ENCODE measurements at places on chromosomes 7 and 10.
A peak's percentile ranks its signal among the peaks of the same experiment; 100 is the strongest.

DNA sequence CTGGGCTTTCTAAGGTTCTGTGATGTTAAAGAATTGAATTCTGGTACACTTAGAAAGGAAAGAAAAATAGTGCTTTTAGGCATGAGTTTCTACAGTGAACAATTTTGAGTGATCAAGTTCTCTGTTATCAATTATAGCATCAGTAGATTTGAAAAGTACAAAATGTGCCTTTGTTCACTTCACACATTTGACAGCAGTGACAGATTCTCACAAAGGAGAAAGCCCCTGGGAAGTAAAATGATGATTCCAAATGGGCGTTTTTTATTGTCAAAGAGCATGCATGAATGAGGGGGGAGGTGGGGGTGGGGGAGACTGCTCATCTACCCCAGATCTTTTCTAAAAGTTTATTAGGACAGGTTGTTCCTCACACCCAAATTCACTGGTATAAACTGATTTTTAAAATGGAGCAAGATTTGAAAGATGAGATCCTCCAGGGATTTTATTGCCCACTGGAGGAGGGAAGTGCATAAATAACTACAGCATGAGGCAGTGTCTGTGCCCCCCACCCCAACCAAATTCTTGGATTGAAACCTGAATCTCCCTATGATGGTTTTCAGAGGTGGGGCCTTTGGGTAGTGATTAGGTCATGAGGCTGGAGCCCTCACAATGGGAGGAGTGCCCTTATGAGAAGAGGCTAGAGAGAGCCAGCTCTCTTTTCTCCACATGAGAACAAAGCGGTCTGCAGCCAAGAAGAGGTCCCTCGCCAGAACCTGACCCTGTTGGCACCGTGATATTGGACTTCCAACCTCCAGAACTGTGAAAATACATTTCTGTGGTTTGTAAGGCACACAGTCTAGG, 79.5 kb downstream of the AOAH start:
- DNase-seq: no peak

DNA sequence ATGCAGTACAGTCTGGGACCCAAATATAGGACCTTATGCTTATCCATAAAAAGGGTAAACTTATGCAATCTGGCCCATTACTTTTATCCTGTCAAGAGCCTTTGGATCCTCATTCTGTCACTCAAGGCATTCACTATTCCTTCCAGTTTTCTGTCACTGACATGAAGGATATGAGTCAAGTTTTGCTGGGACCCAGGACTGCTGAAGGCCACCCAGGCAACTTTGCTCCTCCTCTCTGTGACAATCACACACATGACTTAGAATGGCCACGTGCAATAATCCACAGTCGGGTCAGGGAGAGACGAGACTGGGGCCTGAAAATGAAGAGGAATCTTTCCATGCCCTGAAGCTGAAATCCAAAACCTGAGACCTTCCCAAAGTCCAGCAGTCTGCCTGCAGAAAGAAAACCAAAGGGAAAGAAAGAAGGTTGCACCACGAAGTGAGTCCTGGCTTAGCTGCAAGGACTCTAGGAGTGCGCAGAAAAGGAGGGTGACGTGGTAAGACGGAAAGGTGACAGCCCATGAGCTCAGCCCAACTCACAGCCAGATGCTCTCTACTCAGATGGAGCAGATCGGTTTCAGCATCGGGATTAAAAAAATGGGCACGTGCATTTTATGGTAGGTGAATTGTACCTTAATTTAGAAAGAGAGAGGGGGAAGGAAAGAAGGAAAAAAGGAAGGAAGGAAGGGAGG, 67.2 kb downstream of the VOPP1 start:
- no peak for DNase-seq

- DNase-seq: no peak
Observed at GRCh38 chr7:87226495-87226894, 7.0 kb upstream of the TMEM243 start.

- DNase-seq: no peak
Observed at GRCh38 chr7:1408466-1408865, 50.8 kb downstream of the MICALL2 start.

DNA sequence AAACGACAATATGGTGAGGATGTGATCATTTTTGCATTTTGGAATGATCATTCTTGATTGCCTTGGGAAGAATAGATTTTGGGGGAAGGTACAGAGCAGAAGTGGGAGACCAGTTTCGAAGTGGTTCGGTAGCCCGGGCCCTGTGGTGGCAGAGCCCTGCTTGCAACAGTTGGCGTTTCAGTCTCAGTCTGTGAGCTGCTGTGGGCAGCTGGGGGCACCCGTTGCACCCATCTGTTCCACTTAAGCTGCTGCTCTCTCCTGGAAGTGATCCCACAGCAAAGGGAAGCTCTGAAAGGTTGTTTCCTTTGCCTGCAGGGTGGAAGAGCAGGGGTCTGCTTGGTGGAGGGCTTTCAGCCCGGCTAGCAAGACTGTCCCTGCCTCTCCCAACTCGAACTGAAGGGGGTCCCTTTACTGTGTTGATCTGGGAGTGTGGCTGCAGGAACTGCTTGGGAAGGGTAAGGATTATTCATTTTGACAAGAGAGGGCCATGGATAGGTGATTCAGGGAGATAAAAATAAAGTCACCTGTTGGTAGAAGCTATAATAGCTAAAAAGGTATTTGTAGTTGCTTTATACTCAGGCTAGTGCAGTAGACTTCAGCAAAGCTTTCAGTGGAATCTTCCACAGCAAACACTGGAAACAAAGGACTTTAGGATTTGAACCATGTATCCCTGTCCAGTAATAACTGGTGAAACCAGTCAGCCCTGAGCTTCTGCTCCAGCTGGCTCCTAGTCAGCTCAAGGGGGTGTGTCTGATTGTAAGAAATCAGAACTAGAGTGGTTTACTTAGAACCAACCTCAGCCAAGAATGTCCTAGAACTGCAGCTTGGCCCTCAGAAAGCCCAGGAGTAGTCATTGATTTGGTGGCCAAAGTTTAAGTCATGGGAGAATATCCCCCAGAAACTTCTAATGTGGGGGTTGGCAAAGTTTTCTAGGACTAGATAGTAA, 53.1 kb upstream of the PDCD4 start:
- no peak for DNase-seq

GRCh38 chr7:22758576-22758975, 31.6 kb downstream of the IL6 start:
- no peak for DNase-seq

- no peak for DNase-seq
Observed at GRCh38 chr7:131203291-131203976, 124.2 kb upstream of the MKLN1 start.

- DNase-seq: no peak
Observed at GRCh38 chr10:42987575-42987974, 89.3 kb upstream of the RET start.

- DNase-seq: no peak
Observed at GRCh38 chr7:38244516-38244915, 28.9 kb downstream of the TARP start.

- DNase-seq: no peak
Observed at GRCh38 chr7:76233538-76234281, 32.0 kb downstream of the SRRM3 start.

- DNase-seq: no peak
Observed at GRCh38 chr7:130989101-130989795, 255.2 kb upstream of the KLF14 start.

DNA sequence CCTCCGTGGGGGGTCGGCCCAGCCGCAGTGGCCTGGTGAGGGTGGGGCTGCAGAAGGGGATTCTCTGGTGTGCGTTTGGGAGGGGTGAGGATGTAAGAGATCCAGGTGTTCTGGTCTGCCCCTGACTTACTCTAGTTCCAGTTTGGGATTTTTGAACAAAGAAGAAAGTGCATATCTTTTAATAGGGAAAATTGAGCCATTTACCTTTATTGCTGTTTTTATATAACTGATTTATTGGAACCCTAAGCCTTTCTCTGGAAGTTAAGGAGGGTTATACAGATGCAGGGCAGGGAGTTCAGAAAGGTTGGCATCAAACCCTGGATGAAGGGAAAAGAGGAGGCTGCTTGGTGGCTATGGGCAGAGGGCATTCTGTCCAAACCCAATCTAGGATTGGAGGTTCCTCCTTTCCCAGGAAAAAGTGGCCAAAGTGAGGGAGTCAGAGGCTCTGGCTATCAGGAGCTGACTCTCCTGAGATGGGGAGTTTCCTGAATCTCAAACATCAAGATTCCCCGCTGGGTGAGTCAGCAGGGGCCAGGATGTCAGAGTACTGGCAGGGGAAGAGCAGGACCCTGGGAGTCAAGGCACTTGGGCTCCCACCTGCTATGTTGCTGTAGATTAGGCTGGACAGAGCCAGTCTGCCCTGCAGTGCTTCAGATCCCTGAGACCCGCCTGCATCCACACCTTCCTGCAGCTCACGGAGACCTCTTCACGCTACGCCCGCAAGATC, 67.5 kb downstream of the CLIP2 start:
- DNase-seq: no peak

DNA sequence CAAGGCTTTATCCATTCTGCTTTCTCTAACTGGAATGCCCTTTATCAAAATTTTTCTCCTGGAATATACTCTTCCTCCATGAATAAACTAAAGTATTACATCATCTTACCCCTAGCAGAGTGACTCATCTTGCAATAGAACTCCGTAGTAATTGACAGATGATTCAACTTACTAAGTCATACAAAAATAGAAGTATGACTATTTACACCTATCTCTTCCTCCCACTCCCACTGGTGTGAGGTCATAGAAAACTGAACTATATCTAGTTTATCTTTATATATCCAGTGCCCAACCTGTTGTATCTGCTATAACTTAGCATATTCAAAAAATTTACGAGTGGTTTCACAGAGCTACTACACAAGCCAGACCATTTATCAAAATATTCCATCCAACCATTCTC, 26.1 kb downstream of the ABCB1 start:
- DNase-seq: no peak

DNA sequence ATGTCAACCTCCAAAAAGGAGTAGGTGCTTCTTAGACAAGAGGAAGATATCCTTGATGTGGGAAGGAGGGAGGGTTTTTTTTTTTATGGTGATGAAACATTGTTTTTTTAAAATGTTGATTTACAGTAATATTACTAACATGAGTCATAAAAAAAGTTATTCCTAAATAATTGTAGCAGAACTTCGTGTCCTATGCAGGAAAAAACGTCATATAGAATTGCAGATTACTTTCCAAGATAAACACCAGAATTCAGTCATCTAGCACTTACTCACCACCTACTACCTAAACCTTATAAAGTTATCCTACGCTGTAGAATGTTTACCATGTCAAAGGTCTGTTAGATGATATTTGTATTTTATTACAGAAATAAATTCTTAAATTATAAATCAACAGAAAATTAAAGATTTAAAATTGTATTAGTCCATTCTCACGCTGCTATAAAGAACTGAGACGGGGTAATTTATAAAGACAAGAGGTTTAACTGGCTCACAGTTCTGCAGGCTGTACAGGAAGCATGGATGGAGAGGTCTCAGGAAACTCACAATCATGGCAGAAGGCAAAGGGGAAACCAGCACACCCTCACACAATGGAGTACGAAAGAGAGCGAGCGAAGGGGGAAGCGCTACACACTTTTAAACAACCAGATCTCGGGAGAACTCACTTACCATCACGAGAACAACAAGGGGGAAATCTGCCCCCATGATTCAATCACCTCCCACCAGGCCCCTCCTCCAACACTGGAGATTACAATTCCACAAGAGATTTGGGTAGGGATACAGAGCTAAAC, 105.2 kb upstream of the NEBL start:
- no peak for DNase-seq

DNA sequence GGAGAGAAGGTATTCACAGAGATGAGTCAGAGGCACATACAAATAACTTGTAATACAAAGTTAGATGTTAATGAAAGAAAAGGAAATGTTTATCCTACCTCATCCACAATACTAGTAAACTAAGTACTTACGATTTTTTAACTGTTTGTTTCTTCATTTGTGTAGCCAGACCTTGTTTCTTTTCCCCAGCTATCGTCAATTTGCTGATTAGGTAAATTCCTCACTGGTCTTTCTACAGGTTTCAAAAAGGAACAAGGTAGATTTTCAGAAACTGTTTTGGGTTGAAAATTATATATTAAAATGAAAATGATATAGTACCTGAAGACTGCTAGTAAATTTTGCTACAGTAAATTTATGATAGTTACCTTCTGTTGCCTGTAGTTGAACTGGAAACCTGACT, 56.6 kb downstream of the PON1 start:
- no peak for DNase-seq

GRCh38 chr7:35617041-35617440, 77.9 kb downstream of the HERPUD2 start:
- DNase-seq: no peak

DNA sequence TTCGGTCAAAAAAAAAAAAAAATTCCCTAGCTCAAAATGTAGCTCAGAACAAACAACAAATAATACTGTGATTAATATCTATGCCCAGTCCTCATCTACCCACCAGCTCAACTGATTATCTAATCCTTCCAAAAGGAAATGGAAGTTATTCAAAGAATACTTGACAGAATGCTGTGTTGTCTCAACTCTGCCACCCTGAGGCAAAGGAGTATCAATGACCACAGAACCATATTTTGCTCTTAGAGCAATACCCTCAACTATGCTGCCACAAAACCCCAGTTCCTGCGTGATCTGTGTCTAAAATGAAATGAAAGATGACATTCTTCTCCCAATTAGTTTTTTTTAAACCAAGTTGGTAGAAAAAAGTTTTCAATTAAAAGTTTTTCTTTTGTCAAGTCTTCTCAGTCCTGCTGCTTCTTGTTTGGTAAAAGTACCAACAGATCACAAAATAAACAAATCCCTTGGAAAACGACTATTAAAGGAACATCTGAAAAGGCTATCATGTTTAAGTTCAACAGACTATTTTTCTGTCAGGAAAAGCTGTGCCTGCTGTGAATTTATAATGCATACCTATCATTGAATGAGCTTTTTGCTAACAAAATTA, 21.6 kb downstream of the RBM28 start:
- DNase-seq: peak; percentile 13

DNA sequence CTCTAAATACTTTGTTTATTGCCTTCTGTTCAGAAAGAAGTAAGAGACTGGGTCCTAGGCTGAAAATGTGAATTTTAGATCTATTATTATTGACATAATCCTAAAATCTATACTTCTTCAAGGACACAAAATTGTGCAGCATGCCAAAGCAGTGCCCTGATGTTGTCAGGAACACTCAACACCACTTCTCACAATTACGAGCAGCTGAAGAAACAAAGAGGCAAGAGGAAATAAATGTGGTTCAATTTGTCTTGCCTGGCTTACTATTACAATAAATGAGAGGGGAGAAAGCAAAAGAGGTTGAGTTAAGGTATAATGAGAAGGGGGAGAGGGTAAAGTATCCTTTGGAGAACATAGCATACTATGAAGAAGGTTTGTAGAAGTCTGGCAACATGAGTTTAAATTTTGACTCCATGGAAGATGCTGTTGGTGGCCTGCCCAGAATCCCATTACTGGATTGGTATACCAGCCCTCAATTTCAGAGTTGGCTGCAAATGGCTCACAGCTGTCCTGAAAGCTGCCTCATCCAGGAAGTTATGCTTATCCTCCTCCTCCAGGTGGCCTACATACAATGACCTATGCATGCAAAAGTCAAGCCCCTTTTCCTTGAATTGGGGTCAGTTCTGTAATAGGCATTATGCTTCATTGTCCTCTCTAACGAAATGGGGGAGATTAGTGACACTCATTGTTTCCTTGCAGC, 274.6 kb upstream of the SMIM30 start:
- no peak for DNase-seq

- DNase-seq: no peak
Observed at GRCh38 chr7:92137557-92137956, 3.3 kb upstream of the CYP51A1 start.

- DNase-seq: no peak
Observed at GRCh38 chr7:73622909-73623797, 1.2 kb downstream of the MLXIPL start.

All from CD4-positive, alpha-beta T cell treated with Interleukin-6 at 100 ng/mL for 8 hours (primary cell).